HepG2 (cell line): ENCODE measurements at places on chromosomes 6 and 20.
A peak's percentile ranks its signal among the peaks of the same experiment; 100 is the strongest.

GRCh38 chr6:15553031-15553430 lies 109.8 kb downstream of the DTNBP1 start:
- no peak overlapping the region for H3K4me3 ChIP-seq
- no peaks in the 10 kb centered on the region for H3K36me3 ChIP-seq
- H3K4me1 ChIP-seq, result no peaks in the 10 kb centered on the region

DNA sequence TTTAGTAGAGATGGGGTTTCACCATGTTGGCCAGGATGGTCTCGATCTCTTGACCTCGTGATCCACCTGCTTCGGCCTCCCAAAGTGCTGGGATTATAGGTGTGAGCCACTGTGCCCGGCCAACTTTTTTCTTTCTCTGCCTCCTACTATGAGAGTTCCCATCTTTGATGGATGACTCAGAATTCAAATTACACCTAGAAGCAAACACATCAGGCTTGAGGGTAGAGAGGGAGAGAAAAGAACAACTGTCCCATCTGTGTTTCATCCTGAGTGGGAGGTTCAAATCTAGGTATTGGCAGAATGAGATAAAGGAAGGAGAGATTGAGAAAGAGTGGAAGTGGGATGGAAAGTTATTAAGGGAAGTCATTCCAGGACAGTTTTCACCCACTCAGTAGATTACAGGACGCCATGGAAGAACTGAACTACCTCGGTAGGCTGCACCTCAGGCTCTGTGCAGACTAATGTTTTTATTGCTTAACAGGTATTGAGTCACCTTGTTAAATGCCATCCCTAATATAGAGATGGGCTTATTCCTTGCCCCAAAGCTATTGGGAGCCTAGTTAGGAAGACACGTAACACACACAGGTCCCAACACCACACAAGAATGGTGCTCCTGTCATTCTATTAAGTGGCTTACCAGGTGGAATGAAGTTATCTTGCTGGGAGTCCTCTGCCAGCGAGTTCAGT lies 275.7 kb downstream of the SOX4 start:
- H3K27me3 ChIP-seq, result no peaks in the 10 kb centered on the region; the same call in 1 of the 2 replicates
- H3K36me3 ChIP-seq, result no peaks in the 10 kb centered on the region
- H3K4me1 ChIP-seq, result no peaks in the 10 kb centered on the region
- no peak overlapping the region for H3K27ac ChIP-seq

DNA sequence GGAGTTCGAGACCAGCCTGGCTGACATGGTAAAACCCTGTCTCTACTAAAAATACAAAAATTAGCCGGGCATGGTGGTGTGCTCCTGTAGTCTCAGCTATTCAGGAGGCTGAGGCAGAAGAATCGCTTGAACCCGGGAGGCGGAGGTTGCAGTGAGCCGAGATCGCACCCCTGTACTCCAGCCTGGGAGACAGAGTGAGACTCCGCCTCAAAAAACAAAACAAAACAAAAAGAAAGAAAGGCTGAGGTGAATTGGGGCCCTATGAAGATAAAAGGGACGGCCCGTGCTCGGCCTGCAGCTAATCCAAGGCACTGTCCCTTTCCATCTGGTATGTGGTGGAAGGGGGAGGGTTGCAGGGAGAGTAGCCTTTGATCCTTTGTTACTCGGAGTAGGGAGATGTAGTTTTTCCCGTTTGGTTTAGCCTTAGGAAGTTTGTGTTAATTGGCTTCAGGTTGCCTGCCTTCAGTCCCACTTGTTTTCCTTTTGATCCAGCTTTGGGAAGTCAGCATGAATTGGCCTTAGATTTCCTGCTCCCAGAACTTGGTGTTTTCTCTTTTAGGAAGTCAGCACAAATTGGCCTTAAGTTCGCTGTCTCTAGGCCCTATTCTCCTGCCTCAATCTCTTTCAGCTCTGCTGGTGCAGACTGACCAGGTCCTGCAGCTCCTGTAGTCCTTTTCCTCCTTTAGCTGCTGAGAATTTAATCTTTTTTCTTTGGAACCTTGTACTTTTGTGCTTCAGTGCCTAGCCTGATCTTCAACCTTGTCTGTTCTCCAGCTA lies 36.1 kb upstream of the PAQR8 start:
- H3K36me3 ChIP-seq, result no peaks in the 10 kb centered on the region
- H3K27ac ChIP-seq, result peak overlapping the region; percentile 93
- H3K27me3 ChIP-seq, result no peaks in the 10 kb centered on the region

DNA sequence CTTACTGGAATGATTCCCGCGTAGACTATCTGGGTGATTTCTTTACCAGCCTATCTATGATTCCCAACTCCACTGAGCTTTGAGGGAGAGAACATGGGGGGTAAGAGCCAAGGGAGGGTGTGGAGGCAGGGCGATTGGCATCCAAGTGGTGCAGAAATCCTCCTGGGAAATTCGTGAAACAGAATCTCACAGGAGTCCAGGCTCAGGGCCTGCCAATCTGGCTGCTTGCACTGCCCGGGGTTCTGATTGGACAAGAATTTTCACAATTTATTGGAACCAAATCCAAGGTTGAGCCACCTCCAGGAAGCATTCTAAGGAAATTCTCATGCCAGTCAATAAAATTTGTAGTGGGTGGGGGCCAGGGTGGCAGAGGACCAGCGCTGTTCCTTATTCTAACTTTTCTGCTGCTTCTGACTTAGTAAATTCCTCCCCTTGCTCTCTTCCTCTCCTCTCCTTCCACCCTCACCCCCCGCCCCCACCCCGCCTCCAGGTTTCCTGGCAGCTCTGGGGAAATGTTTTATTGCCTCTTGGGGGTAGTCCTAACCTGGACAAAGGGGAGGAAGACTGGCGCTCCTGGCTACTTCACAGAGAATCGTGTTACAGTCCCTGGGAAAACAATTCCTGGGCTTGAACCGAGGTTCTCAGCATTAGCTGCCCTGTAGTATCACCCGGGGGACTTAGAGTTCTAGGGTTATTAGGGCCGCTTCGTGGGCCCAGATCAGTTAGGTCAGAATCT lies 3.1 kb downstream of the BMP6 start:
- peaks cover 94% of the 10 kb centered on the region for H3K27me3 ChIP-seq
- peaks cover 48% of the 10 kb centered on the region for H3K4me1 ChIP-seq
- DNase-seq, result no peak
- H3K36me3 ChIP-seq, result no peaks in the 10 kb centered on the region
- no peak overlapping the region for H3K4me3 ChIP-seq

DNA sequence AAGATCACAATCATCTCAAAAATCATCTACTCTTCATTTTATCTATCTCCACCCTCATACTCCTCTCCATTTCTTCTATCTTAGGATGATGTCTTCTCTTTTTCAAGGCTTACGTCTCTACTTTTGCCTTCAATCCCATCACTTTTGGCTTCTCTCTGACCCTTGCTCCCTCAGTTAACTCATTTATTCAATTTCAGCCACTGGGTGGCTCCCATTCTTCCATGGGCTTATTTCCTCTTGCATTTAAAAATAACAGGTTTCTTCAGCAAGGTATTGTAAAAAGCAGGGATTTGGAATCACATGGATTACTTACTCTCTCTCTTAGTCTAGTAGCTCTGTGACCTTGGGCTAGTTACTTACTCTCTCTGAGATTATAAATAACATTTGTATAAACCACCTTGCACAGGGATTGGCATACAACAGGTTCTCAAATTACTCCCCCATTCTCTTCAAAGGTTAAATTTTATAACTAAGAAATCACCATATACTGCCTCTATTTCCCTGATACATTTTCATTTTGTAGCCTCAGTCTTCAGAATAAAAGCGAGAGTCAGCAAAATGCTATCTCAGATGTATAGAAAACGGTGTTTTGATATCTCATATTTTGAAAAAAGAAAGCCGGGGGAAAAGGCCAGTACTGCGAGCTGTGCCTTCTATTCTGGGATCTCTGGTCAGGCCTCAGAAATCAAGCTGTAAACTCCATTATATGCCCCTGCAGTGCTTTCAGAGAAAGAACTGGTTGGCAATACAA lies 5.5 kb downstream of the ZSCAN12 start:
- no peaks in the 10 kb centered on the region for H3K27me3 ChIP-seq
- H3K36me3 ChIP-seq, result peaks cover 16% of the 10 kb centered on the region
- peak; percentile 42 for DNase-seq
- H3K27ac ChIP-seq, result no peak overlapping the region
- no peak overlapping the region for H3K4me3 ChIP-seq
- peaks cover 54% of the 10 kb centered on the region for H3K4me1 ChIP-seq

DNA sequence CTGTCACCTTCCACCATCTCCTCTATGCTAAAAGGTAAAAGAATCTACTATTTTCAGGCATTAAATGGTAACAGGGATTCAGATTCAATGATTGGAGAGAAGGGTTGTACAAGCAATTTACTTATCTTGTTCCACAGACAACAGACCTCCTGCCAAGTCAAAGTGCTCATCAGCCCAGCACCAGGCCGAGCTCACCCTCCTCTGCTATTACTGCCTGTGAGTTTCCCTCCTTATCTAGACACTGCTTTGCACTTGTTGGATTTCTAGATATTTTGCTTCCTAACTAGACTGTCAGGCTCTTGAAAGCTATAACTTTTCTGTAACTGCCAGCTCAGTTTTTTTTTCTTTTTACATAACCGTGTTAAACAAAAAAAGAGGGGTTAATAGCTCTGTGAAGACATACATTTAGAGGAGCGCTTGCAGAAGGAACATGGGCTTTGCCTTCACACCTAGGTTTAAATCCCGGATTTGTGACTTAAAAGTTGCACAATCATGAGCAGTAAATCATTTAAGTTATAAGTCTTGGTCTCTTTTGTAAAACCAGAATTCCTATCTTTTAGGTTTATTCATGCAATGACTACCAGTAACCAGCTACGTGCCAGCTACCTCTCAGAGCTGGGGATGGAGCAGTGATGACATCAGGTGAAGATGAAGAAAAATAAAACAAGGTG lies 1.1 kb upstream of the FAM162B start:
- H3K36me3 ChIP-seq, result no peaks in the 10 kb centered on the region
- peaks cover 15% of the 10 kb centered on the region; the same call in 1 of the 2 replicates for H3K4me1 ChIP-seq
- H3K4me3 ChIP-seq, result no peak overlapping the region
- peaks cover 48% of the 10 kb centered on the region for H3K27me3 ChIP-seq

GRCh38 chr6:25174678-25175077 lies 104.5 kb upstream of the CARMIL1 start:
- H3K4me1 ChIP-seq, result peaks cover 9% of the 10 kb centered on the region
- H3K4me3 ChIP-seq, result no peak overlapping the region
- no peak overlapping the region for H3K27ac ChIP-seq
- DNase-seq, result no peak
- no peaks in the 10 kb centered on the region for H3K36me3 ChIP-seq

GRCh38 chr6:27019651-27020552 lies 227.6 kb upstream of the PRSS16 start:
- H3K4me1 ChIP-seq, result no peaks in the 10 kb centered on the region
- no peak overlapping the region for H3K4me3 ChIP-seq
- no peaks in the 10 kb centered on the region for H3K27me3 ChIP-seq
- no peak overlapping the region for H3K27ac ChIP-seq

DNA sequence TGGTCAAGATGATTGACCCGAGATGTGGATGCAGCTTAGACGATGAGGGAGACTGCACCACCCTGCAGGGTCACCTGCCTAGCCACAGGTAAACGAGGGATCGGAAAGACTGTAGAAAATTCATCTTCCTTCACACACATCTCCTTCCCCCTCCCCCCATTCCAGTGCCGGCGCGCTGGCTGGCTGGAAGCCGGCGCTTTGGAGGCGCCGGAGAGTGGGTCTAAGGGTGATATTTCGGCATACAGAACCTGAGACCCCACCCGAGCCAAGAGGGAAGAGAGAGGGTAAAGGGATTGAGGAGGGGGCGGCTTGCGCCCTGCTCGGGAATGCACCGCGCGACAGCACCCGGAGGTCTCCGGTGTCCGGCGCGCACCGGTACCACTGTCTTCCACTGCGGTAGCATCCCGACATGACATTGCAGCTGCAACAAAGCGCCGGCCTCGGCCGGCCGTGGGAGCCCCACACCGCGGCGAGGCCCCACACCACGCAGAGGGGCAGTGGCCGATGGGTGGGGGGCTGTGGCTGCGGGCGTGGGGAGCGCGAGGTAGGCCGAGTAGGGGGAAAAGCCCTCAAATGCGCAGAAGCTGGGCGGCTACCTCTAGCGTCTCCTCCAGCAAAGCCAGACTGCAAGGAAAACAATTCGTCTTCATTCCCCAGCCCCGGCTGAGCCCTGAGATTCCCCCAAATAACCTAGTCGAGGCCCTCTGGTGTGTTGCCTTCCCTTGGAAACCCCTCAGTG lies 984 bp downstream of the TNFRSF21 start:
- H3K4me1 ChIP-seq, result peaks cover 53% of the 10 kb centered on the region
- H3K27ac ChIP-seq, result peak overlapping the region; percentile 63
- H3K36me3 ChIP-seq, result peaks cover 3% of the 10 kb centered on the region; the same call in 1 of the 2 replicates
- H3K27me3 ChIP-seq, result no peaks in the 10 kb centered on the region
- DNase-seq, result no peak
- peak overlapping the region; percentile 95 for H3K4me3 ChIP-seq

- H3K27ac ChIP-seq, result no peak overlapping the region
- no peaks in the 10 kb centered on the region for H3K4me1 ChIP-seq
- no peak overlapping the region for H3K4me3 ChIP-seq
Measured at GRCh38 chr6:125220712-125221111, 67.1 kb downstream of the TPD52L1 start.

GRCh38 chr6:119760046-119760445 lies 410.5 kb upstream of the MAN1A1 start:
- no peak overlapping the region for H3K4me3 ChIP-seq
- H3K36me3 ChIP-seq, result no peaks in the 10 kb centered on the region
- no peaks in the 10 kb centered on the region for H3K27me3 ChIP-seq
- no peaks in the 10 kb centered on the region for H3K4me1 ChIP-seq

GRCh38 chr20:23459461-23460150 lies 6.9 kb upstream of the CST11 start:
- no peaks in the 10 kb centered on the region for H3K4me1 ChIP-seq
- DNase-seq, result no peak
- no peak overlapping the region for H3K4me3 ChIP-seq
- no peak overlapping the region for H3K27ac ChIP-seq
- no peaks in the 10 kb centered on the region for H3K36me3 ChIP-seq
- peaks cover 18% of the 10 kb centered on the region; the same call in 1 of the 3 replicates for H3K27me3 ChIP-seq
